ENCODE measurements at places on chromosomes 3 and 15.
A peak's percentile ranks its signal among the peaks of the same experiment; 100 is the strongest.

DNA sequence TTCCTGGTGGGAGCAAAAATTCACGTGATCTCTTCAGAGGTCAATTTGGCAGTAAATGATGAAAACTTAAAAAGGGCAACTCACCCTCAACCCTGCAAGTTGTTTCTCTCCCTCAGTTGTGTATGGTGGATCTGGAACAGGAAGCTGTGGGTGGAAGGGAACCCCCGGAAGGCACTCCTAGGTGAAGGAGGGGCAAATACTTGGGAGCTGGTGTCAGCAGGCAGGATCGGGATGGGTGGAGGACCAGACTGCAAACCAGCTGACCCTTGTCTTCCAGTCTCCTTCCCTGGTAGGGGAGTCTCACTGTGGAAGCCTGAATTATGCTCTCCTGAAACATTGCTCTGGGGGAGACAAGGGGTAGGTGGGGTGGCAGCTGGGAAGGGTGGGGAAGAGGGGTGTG, 33.5 kb downstream of the PRR23E start:
- no peak for DNase-seq

GRCh38 chr3:65996589-65996988, 42.1 kb downstream of the MAGI1 start:
- DNase-seq: no peak

DNA sequence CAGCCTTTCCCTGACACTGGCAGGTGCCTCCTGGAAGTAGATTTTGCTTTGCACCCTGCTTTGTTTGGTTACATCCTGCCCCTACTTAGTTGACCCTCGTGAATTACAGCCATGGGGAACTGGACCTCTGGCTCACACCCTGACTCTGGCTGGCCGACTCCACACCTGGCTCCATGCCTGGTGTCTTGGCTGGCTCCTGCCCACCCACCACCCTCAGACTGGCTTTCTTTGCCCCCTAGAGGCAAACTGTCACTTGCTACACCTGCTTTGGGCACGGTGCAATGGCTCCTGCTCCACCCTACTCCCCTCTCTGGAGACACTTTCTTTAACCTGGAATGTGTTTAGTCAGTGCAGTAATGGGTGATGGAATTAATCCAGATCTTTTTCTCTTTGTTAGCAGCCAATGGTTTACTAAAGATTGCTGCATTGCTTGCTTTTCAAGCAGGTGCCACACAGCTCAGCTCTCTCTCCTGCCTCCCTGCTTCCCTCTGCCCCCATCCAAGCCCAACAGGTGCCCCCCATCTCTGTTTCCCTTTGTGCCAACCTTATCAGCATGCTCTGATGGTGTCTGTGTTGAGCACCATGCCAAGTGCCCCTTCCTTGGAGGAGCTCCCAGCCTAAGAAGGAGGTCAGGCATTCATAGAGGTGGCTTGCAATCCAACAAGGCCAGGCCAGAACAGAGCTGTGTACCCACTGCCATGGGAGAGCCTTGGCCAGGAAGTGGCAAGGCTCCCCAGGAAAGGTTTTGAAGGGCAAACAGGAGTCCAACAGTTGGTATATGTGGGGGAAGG, 38.4 kb downstream of the RASGRF1 start:
- DNase-seq: no peak

- no peak for DNase-seq
Observed at GRCh38 chr3:184757022-184757651, 45.3 kb upstream of the MAGEF1 start.

- peak; percentile 77 for DNase-seq
Observed at GRCh38 chr3:113194823-113195401, 16.4 kb upstream of the BOC start.

- no peak for DNase-seq
Observed at GRCh38 chr3:131474115-131474514, 28.7 kb downstream of the MRPL3 start.

- no peak for DNase-seq
Observed at GRCh38 chr15:84835661-84836337, 18.6 kb downstream of the ALPK3 start.

GRCh38 chr15:69940441-69941300, 157.0 kb downstream of the TLE3 start:
- peak; percentile 46 for DNase-seq

GRCh38 chr3:158026236-158026635, 80.0 kb downstream of the SHOX2 start:
- DNase-seq: no peak

DNA sequence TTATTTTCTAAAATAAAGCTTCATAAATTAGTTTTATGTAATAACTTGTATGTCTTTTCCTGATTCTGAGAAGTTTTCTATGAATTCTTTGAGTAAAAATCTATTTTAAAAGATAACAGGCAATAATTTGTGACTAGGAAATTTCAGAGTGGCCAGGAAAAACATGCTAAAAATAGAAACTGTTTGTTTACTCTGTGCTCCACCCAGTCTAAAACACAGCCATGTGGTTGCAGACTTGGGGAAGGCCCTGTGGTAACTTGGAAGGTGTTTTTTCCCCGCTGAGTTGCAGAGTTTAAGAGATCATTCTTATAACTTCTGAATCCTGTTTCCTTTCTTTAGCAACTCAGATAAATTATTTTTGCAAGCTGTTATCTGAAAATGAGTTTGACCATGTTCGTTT, 21.9 kb downstream of the PLCL2 start:
- DNase-seq: peak; percentile 20

DNA sequence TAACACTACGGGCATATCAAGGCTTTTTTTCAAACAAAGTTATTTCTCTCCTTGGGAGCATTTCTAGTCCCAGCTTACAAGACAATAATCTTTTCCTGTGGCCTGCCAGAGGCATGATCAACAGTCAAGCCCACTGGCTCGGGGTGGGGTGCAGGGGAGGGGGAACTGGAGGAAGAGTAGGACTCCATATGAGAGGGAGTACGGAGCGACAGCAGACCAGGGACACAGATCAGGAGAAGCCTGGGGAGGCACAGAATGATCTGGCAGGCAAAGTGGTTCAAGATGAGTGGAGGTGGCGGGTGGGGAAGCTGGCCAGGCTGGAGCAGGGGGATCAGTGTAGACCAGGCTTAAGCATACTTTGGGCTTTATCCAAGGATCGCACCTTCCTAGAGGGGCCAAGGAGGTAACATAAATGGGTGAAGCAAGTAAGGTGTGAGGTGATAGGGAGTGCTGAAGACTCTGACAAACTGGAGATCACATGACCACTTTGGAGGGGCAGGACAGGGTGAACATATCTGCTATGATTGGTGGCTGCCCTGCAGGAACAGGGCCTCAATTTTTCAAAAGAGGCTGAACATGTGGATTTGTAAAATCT, 37.4 kb downstream of the KLF15 start:
- no peak for DNase-seq

DNA sequence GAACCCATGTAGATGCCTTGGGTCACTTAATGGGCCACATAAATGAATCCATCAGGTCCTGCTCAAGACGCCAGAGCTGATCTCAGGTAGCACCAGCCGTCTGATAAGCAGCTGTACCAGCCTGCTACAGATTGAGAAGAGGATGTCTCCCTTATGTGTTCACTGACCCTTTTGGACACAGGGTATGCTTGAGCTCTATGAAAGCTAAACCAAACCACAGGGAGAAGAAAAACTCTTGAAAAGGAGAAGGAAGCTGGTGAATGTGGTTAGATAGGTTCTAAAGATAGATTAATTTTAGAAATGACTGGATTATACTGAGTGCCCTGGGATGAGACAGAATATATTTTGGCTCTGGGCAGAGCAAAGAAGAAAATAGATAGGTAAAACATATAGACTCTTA, 187.5 kb downstream of the SPATA16 start:
- no peak for DNase-seq

- no peak for DNase-seq
Observed at GRCh38 chr15:70964686-70965085, 72.1 kb downstream of the LRRC49 start.

DNA sequence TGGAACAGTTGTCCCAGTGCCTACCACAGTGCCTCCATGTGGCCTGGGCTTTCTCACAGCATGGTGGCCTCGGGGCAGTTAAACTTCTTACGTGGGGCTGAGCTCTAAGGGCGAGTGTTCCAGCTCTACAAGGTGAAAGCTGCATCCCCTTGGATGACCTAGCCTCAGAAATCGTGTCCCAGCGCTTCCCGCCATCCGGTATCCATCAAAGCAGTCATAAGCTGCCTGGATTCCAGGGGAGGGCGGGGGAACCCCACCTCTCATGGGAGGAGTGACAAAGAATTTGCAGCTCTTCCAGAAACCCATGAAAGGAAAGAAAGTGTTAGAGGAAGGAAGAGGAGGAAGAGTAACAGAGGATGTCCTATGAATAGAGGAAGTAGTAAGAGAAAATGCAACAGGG, 45.8 kb upstream of the CCDC174 start:
- no peak for DNase-seq

- no peak for DNase-seq
Observed at GRCh38 chr3:139309880-139310279, 33.9 kb upstream of the MRPS22 start.

- no peak for DNase-seq
Observed at GRCh38 chr3:74442683-74443082, 171.8 kb downstream of the CNTN3 start.

DNA sequence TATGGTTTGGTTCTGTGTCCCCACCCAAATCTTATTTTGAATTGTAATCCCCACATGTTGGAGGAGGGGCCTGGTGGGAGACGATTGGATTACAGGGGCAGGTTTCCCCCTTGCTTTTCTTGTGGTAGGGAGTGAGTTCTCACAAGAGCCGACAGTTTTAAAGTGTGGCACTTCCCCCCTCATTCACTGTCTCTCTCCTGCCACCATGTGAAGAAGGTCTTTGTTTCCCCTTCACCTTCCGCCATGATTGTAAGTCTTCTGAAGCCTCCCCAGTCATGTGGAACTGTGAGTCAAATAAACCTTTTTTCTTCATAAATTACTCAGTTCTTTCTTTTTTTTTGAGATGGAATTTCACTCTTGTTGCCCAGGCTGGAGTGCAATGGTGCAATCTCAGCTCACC, 124.9 kb downstream of the IQCH start:
- DNase-seq: no peak

DNA sequence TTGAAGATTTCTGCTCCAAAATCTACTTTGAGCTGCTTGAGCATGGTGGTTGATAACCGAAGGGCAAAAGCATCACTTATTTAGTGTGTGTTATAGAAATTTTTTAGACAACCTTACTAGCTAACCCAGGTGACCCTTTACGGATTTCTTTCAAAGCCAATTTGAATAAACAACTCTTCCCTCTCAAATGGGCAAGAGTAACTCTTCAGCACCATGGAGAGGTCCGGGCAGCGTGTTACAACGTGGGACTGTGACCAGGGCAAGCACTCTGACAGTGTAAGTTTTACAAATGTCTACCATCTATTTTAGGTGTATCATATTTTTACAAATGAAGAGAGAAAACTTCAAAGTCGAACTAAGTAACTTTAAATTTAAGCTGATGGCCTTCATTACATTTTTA, 471.8 kb downstream of the MFSD1 start:
- DNase-seq: no peak

- no peak for DNase-seq
Observed at GRCh38 chr3:134707908-134708597, 57.2 kb upstream of the KY start.
